Mesendoderm (in vitro differentiated cells): ENCODE measurements at places on chromosomes 6 and 20.

- DNase-seq: no peak
These were observed 689.9 kb upstream of the AGPAT4 start for GRCh38 chr6:161963634-161964234.

DNA sequence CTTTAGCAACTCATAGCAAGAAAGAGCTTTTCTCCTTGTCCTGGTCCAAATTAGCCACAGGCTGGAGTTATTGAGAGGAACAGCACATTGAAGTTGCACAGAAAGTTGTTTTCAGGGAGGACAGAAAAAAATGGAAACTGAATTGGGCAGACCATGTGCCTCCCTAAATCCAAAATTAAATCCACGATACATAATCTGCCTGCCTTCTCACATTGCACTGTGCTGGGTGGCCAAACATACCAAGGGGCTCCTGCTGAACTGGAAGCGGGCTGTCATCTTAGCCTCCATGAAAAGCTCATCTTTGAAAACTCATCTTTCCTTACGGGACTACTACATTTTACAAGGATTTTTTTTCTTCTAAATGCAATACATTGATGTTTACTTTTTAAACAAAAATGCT, 59.9 kb downstream of the TNFAIP3 start:
- no peak for DNase-seq

GRCh38 chr6:100461917-100462705, 2.6 kb downstream of the SIM1 start:
- DNase-seq: no peak

GRCh38 chr20:32664678-32665159, 9.0 kb downstream of the C20orf203 start:
- no peak for DNase-seq

GRCh38 chr20:58583176-58583575, 67.9 kb upstream of the STX16 start:
- peak; percentile 31 for DNase-seq

DNA sequence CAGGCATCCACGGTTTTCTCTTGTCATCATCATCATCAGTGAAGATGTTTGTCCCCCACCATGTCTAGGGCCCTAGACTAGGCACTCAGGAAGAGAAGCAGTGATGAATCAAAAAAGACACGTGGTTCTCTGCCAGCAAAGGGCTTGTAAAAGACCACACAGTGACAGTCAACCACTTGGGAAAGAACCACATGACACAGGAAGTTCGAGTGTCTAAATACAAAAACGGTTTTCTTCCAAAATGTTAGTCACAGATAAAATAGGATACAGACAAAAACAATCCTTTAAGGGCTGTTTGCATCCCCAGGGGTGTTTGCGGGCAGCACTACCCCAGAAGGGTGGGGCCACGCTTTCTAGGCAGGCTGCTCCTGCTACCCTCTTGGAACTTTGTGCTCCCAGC, 356.8 kb upstream of the AGPAT4 start:
- DNase-seq: no peak

GRCh38 chr6:44454198-44454597, 66.7 kb downstream of the CDC5L start:
- no peak for DNase-seq

- no peak for DNase-seq
These were observed 21.8 kb downstream of the LRP11 start for GRCh38 chr6:149842331-149842730.

DNA sequence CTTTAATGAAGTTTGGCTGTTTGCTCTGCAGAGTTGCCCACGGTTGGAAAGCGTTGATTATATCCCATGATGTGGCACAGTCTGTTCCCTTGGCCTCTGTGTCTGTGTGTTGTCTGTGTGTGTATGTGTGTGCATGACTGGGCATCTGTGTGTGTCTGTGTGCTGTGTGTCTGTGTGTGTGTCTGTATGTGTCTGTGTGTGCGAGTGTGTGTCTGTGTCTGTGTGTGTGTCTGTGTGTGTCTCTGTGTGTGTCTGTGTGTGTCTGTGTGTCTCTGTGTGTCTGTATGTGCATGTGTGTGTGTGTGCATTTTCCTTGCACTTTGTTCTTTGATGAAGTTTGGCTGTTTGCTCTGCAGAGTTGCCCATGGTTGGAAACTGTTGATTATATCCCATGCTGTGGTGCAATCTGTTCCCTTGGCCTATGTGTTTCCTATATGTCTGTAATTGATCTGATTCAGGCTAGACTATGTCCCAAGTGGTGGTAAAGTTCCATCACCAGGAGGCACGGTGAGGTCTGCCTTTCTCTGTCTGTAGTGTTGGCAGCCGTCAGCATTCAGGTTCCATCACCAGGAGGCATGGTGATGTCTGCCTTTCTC, 78.1 kb upstream of the RIN2 start:
- DNase-seq: no peak

DNA sequence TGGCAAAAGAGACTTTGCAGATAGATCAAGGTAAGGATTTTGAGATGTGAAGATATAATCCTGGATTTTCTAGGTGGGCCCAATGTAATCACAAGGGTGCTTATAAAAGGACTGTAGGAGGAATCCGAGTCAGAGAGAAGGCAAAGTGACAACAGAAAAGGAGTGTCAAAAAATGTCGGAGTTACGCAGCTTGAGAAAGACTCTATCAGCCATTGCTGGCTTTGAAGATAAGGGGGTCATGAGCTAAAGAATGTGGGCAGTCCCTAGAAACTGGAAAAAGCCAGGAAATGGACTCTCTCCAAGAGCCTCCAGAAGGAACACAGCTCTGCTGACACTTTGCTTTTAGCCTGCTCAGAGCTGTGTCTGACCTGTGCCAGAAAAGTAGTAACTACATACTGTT, 8.7 kb upstream of the RWDD1 start:
- DNase-seq: peak; percentile 19

DNA sequence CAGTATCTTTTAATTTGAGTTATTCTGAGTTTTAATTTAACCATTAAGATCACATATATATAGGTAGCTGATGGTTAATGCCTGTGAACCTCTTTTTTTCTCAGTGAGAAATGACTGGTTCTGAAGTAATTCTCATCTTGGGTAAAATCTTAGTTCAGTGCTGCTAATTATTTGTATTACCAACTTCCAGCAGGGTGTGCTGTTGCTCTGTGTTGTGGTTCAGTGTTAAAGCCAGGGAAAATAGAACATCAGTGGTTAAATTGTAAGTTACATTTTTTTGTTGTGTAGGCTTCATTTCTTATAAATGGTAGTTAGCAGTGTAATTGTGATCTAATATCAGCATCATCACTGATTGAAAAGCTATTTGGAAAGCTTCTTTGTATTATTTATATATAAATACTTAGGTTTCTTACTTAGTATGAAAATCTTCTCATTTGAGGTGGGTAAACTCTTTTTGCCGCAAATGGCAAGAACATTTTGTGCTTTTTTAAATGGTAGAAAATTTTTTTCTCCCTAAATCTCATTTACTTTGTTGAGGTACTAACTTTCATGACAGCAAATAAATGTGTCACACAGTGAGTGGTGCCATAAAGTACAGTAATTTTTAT, 43.7 kb downstream of the CDC5L start:
- peak; percentile 67 for DNase-seq
